Activated T-helper 1 cell treated with anti-CD3 and anti-CD28 coated beads, Interleukin-12 subunit alpha, Interleukin-12 subunit beta, Interleukin-2, Interleukin-4 antibody, amounts not matched to agents 30 ng/mL and 10 ng/mL and 1 ng/mL, durations not matched to agents 14 hours and 24 hours and 36 hours (primary cell): ENCODE measurements at places on chromosomes 4 and X.

- DNase-seq: no peak
These were observed 9.1 kb downstream of the OCRL start for GRCh38 chrX:129549124-129549523.

GRCh38 chrX:5163663-5164062 lies 1065.0 kb downstream of the NLGN4X start:
- no peak for DNase-seq

- DNase-seq: no peak
These were observed 8.8 kb upstream of the NKX3-2 start for GRCh38 chr4:13553081-13553480.

DNA sequence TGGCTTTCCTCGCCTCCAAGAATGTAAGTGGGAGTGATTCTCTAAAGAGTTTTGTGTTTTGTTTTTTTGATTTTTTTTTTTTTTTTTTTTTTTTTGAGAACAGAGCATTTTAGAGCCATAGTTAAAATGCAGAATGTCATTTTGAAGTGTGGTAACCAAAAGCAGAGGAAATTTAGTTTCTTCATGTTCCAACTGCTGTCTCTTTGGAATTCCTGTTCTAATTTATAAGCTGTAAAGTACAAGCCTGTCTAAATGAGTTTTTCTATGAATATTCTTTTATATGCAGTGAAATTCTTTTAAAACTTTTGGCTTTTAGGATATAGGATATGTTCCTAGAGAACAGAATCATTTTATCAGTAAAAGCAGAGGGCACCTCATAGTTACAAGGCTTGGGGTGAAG lies 74.2 kb downstream of the KIT start:
- DNase-seq: no peak

GRCh38 chr4:2364654-2365053 lies 53.8 kb downstream of the ZFYVE28 start:
- DNase-seq: peak; percentile 45

DNA sequence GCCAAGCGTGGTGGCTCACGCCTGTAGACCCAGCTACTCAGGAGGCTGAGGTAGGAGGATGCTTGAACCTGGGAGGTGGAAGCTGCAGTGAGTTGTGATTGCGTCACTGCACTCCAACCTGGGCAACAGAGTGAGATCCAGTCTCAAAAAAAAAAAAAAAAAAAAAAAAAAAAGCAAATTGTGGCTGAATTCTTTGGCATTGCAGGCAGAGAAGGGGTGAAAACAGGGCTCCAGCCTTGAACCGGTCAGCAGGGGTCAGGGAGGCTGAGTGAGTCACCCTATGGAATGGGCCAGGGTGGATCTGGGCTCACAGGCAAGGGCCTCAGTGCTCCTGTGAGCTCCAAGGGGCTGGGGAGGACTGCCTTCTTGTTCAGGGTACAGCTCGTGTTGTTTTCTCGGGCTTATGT lies 13.2 kb upstream of the FAM3A start:
- no peak for DNase-seq

DNA sequence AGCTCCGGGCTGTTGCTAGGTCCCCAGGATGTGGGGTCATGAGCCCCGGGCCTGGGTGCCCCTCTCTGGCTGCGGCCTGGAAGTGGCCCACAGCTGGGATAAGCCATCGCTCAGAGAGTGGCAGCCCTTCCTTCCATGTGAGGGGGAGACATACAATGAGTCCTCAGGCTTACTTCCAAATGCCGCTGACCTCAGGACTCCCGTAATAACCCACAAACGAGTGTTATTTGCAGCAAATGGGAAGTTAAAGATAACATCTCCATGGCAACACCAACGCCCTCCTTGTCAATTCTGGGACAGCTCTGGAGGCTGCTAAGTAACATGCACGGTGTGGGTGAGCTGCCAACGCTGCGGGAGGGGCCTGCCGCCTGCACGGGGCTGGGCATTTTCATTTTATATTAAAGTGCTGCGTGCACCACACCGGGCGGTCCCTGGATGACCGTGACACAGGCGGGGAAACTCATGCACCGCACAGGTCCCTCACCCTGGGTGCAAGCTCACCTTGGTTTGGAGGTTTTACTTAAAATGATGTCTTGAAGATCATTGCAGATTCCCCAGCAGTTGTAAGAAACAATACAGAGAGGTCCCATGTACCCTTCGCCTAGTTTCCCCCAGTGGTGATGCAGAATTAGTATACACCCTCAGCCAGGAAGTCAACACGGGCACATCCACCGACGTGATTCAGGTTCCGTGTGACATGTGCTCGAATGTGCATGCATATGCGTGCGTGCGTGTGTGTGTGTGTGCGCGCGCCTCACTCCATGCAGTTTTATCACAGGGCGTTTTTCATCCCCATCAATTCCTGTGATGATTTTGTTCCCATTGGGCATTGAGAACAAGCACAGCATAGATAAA lies 79.4 kb downstream of the ABLIM2 start:
- DNase-seq: no peak

DNA sequence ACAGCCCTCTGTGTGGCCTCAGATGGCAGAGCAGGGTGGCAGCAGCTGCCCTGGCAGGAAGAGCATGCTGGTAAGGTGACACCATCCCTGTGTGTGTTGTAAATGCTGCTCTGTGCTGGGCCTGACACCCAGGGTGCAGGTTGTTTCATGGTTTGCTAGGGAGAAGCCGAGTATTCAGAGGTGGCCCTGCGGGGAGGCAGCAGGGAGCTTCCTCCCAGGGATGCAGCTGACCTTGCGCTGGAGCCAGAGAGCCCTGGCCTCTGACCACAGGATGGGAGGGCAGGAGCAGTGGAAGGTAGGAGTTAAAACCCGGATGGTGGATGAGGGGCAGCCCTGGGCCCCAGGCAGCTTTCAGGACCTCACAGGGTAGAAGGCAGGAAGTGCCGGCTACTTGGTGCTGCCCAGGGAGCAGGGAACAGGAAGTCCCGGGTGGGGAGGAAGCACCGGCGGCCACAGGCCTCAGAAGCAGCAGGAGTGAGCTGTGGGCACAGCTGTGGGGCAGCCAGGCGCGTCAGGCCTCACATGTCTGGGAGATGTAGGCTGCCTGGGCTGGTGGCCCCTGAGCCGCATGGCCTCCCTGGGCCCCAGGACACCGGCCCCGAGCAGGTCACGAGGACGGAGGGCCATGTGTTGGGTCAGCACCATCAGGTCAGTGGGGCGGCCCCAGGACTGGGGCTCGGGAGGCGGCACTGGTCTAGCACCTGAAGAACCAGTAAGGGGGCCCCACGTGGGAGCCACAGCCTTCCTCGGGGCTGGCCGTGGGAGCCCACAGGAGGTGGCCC lies 19.1 kb downstream of the SH3BP2 start:
- peak; percentile 54 for DNase-seq

GRCh38 chr4:41426539-41426938 lies 111.4 kb upstream of the LIMCH1 start:
- DNase-seq: no peak

DNA sequence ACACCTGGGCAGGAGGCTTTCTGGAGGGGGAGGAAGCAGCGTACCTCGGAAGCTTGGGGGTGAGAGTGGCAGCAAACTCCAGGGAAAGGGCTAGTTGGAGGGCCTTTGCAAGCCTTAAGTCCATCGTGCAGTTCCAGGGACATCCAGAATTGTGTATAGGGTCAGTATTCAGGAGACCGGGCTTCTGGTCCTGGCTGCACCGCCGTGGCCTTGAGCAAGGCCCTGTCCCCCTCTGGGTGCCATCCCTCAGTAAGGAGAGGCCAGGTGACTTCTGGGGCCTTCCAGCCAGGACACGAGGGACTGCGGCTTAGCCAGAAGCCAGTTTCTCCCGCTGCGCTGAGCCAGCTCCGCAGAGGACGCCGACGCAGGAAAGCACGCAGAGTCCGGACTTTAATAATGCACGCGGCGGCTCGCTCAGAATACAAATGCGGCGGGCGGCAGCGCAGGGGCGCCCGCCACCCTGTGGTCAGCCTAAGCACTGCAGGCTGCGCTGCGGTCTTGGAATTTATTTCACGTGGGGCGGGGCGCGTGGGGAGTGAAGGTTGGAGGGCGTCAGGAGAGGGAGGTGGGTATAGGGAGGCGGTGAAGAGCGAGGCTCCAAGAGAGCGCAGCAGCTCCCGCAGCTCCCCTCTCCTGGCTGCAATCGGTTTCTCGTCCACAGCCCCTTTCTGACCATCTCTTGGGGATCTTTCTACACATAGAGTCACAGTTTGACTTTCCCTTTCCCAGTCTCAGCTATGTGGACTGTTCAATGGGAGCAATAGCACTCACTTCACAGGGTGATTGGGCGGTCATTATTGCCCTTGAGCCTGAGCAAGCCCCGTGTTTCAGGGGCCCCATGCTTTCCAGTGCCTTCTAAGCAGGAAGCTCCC lies 94.1 kb upstream of the GPR50 start:
- peak; percentile 15 for DNase-seq

GRCh38 chr4:123996718-123997510 lies 600.3 kb downstream of the SPRY1 start:
- no peak for DNase-seq

DNA sequence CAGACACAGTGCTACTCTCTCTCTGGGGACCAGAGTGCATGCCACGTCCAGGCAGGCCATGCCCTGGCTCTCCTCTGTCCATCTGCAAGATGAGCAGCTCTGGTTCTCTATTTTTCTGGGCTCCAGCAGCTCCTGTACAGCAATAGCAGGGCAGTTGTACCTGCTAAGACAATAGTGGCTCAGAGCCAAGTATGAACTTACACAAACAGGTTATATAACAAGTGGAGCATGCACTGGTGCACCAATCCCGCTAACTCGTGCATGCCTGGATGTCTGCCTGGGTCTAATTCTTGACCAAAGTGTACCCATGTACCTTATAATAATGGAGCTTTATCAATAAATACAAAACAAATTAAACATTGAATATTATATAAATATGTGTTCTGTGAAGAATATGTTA lies 392.3 kb downstream of the CENPC start:
- DNase-seq: no peak

DNA sequence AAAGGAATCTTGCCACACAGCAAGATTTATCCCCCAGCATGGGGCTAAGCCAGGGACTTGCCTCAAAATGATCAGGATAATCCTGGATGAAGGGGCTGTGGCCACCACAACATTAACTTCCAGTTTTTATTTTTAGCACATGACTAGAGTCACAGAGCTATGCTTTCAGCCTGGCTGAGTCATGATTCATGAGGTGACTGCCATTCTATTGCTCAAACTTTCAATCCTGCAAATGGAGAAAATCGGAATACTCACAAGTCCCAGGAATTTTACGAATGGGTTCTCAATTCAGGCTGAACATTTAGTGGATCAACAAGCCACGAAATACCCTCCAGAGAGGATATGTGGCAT lies 70.7 kb upstream of the HPGD start:
- no peak for DNase-seq

GRCh38 chr4:8526363-8526855 lies 53.8 kb upstream of the GPR78 start:
- DNase-seq: no peak

DNA sequence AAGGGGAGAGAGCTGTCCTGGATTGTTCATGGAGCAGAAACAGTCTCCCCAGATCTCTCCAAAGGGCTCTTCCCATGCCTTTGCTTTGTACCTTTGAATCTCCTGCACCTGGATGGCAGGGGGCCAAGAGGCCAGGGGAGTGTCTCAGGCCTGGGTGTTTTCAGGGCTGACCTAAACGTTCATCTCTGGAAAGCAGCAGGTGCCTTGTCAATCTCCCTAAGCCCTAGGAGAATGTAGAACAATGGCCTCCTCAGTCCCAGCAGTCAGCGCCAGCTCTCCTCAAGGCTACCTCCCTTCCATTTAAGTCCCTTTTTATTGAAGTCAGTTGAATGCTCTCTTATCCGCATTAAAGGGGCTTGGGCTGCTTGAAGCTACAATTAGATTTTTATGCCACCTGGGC lies 31.2 kb upstream of the NSUN7 start:
- DNase-seq: no peak

DNA sequence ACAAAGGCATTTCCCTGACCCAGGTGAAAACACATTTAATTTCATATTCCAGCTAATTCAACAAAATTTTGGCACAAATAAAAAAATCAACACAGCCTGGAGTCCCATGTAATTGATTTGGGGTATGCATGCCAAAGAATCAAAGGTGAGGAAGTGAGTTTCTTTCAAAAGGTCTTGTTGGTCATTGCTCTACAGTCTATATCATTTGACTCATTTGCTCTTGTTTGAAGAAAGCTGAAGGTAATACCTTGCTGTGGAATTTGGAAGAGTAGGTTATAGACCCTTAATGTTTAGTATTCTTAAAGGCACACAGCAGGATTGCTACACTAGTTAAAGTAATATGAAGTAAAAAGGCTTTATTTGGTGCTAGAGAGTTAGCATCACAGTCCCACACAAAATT lies 25.4 kb downstream of the COL4A6 start:
- no peak for DNase-seq

DNA sequence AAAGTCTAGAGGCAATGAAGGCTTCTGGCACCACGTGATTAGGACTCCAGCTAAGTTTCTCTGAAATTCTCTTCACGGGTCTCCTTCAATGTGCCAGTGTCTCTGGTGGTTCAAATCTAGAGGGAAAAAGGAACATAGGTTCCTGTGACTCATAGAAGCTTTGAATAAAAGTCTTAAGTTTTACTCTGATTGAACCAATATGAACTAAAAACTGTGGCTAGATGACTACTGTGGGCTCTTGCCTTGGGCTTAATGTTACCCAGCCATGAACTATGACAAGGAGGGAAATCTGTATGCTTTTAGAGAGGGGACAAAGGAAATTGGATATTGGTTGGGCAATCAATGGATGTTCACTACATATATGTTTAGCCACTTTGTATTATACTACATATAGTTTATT lies 49.9 kb upstream of the TEX13D start:
- no peak for DNase-seq

DNA sequence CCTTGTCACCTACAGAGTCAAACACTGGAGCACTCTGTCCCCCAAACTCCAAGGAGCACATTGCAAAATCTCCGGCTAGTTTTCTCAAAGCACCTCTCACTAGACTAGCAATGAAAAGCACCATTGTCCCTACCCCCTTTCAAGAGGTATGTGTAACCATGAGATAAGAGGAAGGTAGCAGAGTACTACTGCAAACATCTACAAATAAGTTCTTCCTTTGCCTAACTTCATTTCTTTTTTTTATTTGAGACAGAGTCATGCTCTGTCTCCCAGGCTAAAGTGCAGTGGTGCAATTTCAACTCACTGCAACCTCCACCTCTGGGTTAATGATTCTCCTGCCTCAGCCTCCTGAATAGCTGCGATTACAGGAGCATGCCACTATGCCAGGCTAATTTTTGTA lies 17.7 kb downstream of the PPP4R3C start:
- no peak for DNase-seq

DNA sequence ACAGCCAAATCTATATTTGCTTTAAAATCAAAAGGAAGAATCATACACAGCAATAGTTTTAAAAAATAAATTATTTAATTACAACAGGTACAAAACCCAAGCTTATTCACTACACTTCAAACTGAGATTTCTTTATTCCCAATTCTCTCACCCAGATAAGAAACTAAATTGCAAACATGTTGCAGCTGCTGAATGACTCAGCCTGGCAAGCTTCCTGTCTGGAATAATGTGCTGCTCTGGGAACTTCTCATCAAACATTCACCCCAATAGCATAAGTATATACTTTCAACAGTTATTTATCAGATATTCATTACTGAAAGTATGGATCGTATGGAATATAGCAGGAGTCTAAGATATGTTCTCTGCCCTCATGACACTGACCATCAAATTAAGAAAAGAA lies 43.0 kb upstream of the GABRA2 start:
- DNase-seq: no peak

- DNase-seq: no peak
These were observed 18.9 kb upstream of the SH3KBP1 start for GRCh38 chrX:19906293-19906692.

GRCh38 chrX:148540671-148541583 lies 40.5 kb downstream of the AFF2 start:
- DNase-seq: no peak
